GM12865 (cell line): ENCODE measurements at places on chromosomes 7 and 10.

- no peak for DNase-seq
Observed at GRCh38 chr7:116726149-116726548, 54.2 kb downstream of the MET start.

- DNase-seq, result peak; percentile 21
Observed at GRCh38 chr7:98613601-98614425, 3.3 kb upstream of the NPTX2 start.

DNA sequence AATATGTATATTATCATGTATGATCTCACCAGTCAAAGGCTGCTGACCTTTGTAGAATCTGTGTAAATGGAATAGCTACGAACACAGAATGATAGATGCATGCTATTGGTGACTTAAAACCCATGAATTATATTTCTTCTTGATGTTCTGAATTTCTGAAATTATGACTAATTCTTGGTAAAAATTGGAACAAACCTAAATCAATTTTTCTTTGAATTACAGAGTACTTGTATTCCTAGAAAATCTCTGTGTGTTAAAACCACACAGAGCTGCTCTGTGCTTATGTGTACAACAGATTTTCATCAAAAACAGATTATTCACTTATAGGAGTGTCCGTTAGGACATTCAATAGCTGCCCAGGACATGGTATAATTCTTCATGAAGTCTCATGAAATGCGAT lies 108.3 kb upstream of the MDFIC start:
- no peak for DNase-seq

DNA sequence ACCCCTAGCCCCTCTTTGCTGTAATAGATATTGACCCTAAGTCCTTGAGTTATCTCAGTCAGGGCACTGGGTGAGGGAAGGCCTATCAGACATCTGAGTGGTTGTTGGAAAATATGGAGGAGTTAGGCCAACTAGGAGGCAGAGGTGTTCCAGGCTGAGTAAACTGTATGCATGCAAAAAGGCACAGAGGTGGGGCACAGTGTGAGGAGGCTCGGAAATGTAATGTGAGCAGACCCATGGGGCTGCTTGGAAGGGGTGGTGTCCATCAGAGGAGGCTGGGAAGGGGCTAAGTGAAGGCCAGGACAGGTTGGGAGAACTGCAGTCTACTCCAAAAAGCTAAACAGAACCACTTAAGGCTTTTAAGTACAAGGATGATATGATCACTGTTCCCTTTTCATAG lies 323.2 kb upstream of the BMPER start:
- no peak for DNase-seq

GRCh38 chr7:123639631-123640030 lies 16.0 kb upstream of the LMOD2 start:
- DNase-seq, result no peak

DNA sequence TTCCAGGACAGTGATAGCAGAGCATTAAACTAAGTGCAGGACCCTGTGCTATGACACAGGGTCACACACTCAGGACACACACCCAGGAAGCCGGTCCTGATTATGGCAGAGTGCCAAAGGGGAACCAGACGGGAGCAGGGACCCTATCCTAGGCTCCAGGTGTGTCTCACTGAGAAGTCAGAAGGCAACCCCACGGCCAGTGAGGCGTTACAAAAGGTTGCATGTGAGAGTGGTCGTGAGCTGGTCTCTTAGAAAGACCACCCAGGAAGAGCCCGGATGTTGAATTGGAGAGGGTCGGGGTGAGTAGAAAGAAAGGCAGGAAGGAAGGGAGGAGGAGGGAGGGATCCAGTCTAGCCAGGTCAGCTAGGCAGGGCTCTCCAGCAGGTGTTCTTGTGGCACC lies 31.0 kb downstream of the FRMPD2 start:
- DNase-seq, result no peak
